HepG2 (cell line): ENCODE measurements at places on chromosomes 1 and 21. TPM values are rescaled to one million over a fixed set of nuclear protein-coding genes. Genes with fewer than 3 reads are reported as not detected.

C1orf115 gene
- 85.9 and 86.7 TPM in 2 replicates for total RNA-seq

FLG2 gene
- total RNA-seq: not detected in 2 replicates

UMODL1 gene
- total RNA-seq: not detected in 2 replicates

HSD17B7 gene
- 65.0 and 84.9 TPM in 2 replicates for total RNA-seq

GRCh38 chr1:206757524-206758266 is 12.9 kb upstream of the IL19 start:
- no peaks in the 10 kb centered on the region for H3K36me3 ChIP-seq
- H3K4me3 ChIP-seq: no peak overlapping the region
- no peak overlapping the region for H3K27ac ChIP-seq
- no peaks in the 10 kb centered on the region; the same call in 2 of the 3 replicates for H3K27me3 ChIP-seq
- no peaks in the 10 kb centered on the region for H3K4me1 ChIP-seq

GRCh38 chr1:118264343-118264742 is 79.3 kb upstream of the SPAG17 start:
- H3K4me1 ChIP-seq: no peaks in the 10 kb centered on the region
- H3K27me3 ChIP-seq: peaks cover 1% of the 10 kb centered on the region; the same call in 1 of the 2 replicates
- H3K36me3 ChIP-seq: no peaks in the 10 kb centered on the region
- H3K4me3 ChIP-seq: no peak overlapping the region
- DNase-seq: no peak

- no peaks in the 10 kb centered on the region for H3K27me3 ChIP-seq
- DNase-seq: no peak
- no peak overlapping the region for H3K4me3 ChIP-seq
- no peak overlapping the region for H3K27ac ChIP-seq
- H3K4me1 ChIP-seq: peaks cover 3% of the 10 kb centered on the region
Measured at GRCh38 chr21:46661642-46662366, 26.3 kb downstream of the PRMT2 start.
